ENCODE measurements at places on chromosomes 16 and 17. TPM values are rescaled to one million over a fixed set of nuclear protein-coding genes. Genes with fewer than 3 reads are reported as not detected.

MAPT gene
- total RNA-seq = 7.1 TPM

- H3K27me3 ChIP-seq = peaks cover 38% of the 10 kb centered on the region
- H3K4me1 ChIP-seq = no peaks in the 10 kb centered on the region
- H3K36me3 ChIP-seq = no peaks in the 10 kb centered on the region
- no peak overlapping the region for H3K27ac ChIP-seq
Observed at GRCh38 chr17:49218941-49219913, 8.7 kb downstream of the ABI3 start.

GRCh38 chr17:2478458-2478857 lies 33.2 kb downstream of the METTL16 start:
- H3K4me3 ChIP-seq = no peak overlapping the region
- no peaks in the 10 kb centered on the region for H3K27me3 ChIP-seq
- H3K36me3 ChIP-seq = peaks cover 30% of the 10 kb centered on the region
- no peak for DNase-seq

DNA sequence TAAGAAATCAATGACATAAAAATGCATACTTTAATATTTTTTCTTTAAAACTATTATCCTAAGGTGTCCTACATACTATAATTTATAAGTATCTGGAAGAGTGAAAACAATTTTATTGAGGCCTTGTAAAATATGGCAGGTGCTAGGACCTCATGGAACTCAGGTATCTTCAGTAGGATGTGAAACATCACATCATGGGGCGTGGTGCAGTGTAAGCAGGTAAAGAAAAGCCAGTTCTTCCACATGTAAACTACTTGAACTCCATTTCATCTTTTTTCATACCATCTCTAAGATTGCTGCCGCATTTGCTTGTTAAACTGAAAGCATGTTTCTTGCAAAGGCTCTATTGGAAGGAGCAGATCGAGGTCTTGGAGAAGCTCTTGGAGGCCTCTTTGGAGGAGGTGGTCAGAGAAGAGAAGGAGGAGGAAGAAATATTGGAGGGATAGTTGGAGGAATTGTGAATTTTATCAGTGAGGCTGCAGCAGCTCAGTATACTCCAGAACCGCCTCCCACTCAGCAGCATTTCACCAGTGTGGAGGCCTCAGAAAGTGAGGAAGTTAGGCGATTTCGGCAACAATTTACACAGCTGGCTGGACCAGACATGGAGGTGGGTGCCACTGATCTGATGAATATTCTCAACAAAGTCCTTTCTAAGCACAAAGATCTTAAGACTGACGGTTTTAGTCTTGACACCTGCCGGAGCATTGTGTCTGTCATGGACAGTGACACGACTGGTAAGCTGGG lies at the start of gene CAPNS2:
Gene CAPNS2 (plus strand): TSS at position 253 of the 744 bp plus-strand sequence. CDS start 73 bp downstream, at position 326.
- H3K27me3 ChIP-seq = no peaks in the 10 kb centered on the region
- DNase-seq = no peak
- no peaks in the 10 kb centered on the region for H3K4me1 ChIP-seq
- no peak within 1 kb of the TSS for H3K27ac ChIP-seq

DNA sequence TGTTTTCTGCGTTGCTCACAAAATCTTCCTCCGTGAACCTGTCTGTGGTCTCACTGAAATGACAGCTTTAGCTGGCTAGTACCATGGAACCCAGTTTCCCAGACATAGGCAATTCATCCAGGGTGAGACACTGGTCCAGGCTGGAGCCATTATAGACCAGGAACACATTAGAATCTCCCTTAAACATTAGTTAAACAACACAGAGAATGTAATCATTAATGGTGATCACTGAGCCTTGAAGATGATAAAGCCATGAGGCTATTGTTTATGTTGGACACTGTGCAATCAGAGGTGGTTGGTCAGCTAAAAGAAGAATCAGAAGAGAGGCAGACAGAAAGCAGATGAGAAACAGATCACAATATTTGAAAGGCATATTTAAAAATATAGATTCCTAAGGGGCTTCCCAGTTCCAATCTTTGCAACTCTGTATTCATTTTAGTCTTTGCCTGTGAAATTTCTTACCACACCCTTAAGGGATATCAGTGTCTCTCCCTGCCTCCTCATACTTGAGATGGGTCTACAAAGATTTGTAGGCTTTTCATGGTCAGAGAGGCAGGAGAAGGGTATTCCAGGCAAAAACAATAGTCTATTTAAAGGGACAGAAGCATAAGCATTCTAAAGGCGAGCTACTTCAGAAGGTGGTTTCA lies 317.9 kb downstream of the MAP2K6 start:
- H3K27ac ChIP-seq = no peak overlapping the region
- H3K36me3 ChIP-seq = no peaks in the 10 kb centered on the region
- H3K27me3 ChIP-seq = no peaks in the 10 kb centered on the region

DNA sequence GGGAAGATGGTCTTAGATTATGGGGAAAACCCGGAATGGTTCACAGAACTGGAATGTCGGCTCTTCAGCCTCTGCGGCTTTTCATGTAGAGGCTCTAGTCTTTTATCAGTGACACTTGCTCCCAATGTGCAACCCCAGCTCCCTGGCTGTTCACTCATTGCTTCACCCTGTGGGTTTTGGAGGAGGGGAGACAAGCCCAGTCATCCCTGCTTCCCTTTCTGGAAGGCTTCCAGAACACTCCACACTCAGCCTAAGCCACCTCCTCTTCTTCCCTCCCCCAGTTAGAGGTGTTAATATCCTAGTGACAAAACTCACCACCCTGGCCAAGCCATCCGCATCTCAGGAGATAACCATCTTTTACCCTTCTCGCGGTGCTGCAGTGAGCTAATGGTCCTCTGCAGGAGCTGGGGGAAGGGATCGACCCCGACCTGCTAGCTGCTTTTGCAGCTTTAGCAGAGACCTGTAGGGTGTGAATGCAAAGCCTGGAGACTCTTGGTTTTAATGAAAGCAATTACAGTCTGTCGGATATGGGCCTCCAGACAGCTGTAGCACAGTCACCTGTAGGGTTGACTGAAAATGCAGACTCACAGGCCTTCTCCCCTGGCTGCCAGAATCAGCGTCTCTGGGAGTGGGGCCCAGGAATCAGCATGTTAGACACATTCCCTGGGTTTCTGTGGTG lies 24.3 kb upstream of the LASP1NB start:
- DNase-seq = no peak
- peak overlapping the region; percentile 51 for H3K27ac ChIP-seq
- no peaks in the 10 kb centered on the region for H3K27me3 ChIP-seq
- peaks cover 39% of the 10 kb centered on the region for H3K36me3 ChIP-seq
- peaks cover 48% of the 10 kb centered on the region for H3K4me1 ChIP-seq

Data from sigmoid colon (tissue), 7 donors.